ENCODE measurements at places on chromosomes 12 and 14. TPM values are rescaled to one million over a fixed set of nuclear protein-coding genes. Genes with fewer than 3 reads are reported as not detected.

- no peak for DNase-seq
These were observed 130.4 kb upstream of the PARP11 start for GRCh38 chr12:4003576-4003975.

GRCh38 chr12:41548926-41549325 lies 360.8 kb downstream of the PDZRN4 start:
- DNase-seq = no peak

The CD27 gene
- total RNA-seq = 115 TPM

DNA sequence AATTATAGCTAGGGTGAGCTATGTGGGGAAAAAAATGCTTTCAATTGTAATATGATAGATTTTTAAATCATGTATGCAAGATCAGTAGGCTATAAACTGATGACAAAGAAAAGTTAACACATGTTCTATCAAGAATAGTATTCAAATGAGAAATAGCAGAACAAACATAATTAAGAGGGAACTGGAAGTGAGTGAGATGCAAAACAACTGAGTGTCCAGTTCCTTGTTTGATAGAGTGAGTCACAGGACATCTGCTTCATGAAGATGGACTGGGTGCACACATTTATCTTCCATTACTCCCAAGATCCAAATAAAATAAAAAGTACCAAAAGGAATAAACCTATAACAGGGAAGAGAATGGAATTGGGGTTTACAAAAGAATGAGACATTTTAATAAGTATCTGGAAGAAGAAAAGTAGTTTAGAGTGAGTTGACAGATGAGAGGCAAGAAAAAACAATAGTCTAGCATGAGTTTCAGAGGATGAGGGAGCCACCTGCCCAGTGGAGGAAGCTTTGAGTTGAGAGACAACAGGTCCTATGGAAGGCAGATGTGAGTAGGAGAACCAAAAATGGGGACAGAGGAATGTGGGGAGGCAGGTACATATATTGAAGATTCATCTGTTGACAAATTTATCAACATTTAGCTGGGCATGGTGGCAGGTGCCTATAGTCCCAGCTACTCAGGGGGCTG lies 178.1 kb upstream of the ARHGAP5 start:
- no peak for DNase-seq

GRCh38 chr14:56005191-56006053 lies 112.8 kb upstream of the PELI2 start:
- no peak for DNase-seq

The CLEC9A gene
- total RNA-seq = not detected

DNA sequence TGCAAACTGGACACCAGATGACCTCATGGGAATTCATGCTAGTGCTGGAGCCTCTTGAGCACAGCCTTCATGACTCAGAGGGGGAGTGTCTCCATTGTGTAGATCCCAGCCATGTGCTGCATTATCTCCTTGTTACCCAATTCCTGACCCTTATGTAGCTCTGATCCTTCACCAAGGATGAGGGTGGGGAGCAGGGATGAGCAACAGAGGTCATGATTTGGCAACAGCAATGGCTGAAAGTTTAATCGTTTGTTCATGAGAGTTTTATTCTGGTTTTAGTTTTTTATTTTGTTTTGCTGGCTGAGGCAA lies 9.5 kb upstream of the BDKRB1 start:
- DNase-seq = no peak

DNA sequence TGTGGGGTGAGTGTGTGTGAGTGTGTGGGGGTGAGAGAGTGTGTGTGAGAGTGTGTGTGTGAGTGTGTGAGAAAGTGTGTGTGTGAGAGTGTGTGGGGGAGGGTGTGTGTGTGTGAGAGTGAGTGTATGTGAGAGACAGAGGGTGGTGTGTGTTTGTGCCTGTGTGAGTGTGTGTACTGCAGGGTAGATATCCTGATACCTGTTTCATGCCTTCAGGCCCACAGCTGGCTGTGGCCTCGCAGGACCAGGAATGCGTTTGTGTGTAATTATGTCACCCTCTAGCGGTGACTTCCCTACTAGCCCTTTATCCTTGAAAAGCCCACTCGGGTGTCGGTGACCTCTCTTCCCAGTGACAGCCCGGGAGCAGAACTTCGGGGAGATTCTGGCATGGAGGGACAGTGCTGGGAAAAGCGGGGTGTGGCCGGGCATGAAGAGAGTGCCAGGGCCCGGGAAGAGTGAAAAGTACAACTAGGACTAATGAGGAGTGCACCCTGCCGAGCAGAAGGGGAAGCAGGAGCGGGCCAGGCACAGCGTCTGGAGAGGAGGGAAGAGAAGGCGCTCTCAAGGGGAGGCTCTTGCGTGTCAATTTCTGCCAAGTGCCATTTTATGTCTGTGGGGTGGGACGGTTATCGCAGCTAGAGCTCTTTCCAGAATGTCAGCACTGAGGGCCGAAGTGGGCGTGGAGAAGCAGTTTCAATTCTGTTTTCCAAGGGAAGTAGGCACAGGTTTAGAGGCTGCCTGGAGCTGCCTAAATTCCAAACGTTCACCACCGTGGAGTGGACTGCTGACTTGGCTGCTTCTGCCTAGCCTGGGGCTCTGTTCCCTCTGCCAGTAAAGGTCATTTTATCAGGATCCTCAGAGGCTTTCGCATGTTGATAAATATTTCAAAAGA lies 11.0 kb upstream of the FBXL14 start:
- peak; percentile 73 for DNase-seq

DNA sequence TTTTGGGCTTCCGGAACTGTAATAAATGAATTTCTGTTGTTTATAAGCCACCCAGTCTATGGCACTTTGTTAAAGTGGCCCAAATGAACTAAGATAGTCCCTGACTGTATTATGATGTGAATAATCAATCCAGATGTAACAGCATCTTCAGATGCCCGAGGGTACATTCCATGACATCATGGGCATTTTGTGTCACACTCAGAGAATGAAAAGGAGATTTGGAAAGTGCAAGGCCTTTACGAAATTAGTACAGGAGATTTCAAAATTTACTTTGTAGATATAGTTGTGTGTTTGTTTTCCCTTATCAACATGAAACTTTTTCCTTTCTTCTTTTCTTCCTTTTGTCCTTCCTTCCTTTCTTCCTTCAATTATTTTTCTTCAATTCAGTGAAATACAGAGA lies 54.2 kb upstream of the AMIGO2 start:
- no peak for DNase-seq

- no peak for DNase-seq
These were observed 12.7 kb downstream of the BDKRB1 start for GRCh38 chr14:96268431-96269358.

The IL22 gene
- total RNA-seq = 0.69 TPM

DNA sequence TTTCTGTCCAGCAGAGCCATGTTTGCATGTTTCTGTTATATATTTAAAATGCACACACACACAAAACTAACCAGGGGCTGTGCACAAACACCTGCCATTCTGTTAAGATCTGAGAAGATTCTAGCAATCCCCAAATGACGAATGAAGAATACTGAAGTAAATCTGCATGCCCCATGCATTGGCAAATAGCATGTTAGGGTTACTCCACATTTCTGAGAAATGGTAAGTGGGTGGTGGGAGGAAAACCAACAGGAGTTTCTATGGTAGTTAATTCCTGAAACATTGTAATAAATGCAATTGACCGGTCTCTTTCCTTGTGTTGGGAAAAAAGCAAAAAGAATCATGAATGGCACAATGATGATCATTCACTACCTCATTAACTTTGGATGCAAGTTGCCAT lies 318.0 kb downstream of the BCAT1 start:
- no peak for DNase-seq

The CLEC14A gene
- total RNA-seq = not detected

DNA sequence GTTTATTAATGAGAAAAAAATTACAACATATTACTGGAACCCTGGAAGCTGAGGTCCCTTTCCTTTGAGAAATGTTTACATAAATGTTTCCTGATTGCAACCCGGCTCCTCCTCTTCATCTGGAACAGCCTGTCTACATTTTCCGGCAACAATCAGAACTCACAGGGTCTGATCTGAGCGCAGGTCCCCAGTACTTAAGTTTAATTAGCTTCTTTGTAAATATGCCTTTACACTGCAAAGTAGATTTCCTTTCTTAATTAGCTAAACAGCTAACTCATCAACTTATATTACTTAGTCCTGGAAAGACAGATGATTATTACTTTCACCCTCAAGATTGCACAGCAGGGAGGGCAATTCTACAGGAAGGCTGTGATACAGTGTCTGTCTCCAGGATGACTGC lies 213.0 kb downstream of the MON2 start:
- no peak for DNase-seq

Measured in activated CD4-positive, alpha-beta T cell treated with anti-CD3 and anti-CD28 coated beads, Interleukin-2, amount 10 ng/mL, durations not matched to agents 7 days and 5 days (primary cell).